H4 (cell line): ENCODE measurements at places on chromosomes 13 and 19. TPM values are rescaled to one million over a fixed set of nuclear protein-coding genes. Genes with fewer than 3 reads are reported as not detected.

DNA sequence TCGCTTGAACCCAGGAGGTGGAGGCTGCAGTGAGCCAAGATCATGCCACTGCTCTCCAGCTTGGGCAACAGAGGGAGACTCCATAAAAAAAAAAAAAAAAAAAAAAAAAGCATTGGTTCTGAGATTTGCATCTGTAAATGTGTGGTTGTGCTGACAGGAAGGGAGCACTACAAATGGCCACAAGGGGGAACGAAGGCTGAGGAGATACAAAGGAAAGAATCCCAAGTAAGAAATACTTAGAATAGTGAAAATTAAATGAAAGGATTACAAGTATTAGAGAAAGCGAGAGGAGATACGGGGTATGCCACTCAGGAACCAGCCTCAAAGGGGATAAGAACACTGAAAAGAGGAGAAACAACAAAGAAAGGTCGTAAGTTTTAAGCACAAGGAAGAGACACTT lies 284.9 kb downstream of the KLF12 start:
- DNase-seq, result peak; percentile 43

- DNase-seq, result no peak
These were observed 13.7 kb downstream of the FXYD5 start for GRCh38 chr19:35168196-35168595.

DNA sequence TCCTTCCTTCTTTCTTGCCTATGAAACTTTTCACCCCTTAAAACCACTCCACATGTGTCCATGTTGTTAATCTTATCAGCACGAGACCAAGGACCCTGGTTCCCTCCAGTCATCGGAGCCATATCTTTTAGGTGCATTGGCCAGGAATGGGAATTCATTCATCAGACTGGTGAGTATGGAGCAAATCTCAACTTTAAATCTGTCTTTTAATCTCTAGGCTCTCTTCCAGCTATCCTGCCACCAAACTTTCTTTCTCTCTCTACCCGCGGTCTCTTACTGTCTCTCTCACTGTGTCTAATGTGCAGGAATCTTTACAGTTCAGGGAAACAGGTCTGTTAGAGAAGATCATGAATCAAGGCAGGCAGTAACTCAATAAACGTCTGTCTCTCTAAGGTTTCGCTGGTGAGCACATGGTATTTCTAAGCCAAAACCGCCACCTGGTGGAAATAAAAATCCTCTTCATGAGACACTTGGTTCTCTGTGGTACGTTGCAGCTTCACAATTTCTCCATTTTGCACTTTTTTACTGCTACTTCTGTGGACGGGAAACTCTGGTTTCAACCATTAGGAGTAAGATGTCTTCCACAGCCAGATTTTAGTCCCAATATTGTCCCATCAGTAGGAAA lies 16.1 kb downstream of the LGALS16 start:
- DNase-seq, result no peak

- no peak for DNase-seq
These were observed 3.8 kb downstream of the ARL11 start for GRCh38 chr13:49632156-49632555.

Gene VN1R4
- total RNA-seq, result not detected in 2 replicates

Gene SMIM44
- not detected in 2 replicates for total RNA-seq

Gene ATP4A
- not detected in 2 replicates for total RNA-seq

Gene SLC1A6
- 0.06 TPM in 1 of 2 replicates, not detected in the other for total RNA-seq
